ENCODE measurements at places on chromosomes 2 and 18. TPM values are rescaled to one million over a fixed set of nuclear protein-coding genes. Genes with fewer than 3 reads are reported as not detected.

- DNase-seq = no peak
These were observed 1.7 kb downstream of the EML4 start for GRCh38 chr2:42170619-42171395.

- no peak for DNase-seq
These were observed 298.0 kb downstream of the ZNF407 start for GRCh38 chr18:74895686-74896085.

- no peak for DNase-seq
These were observed 328.5 kb upstream of the ZEB2 start for GRCh38 chr2:144848423-144848822.

- DNase-seq = no peak
These were observed 51.0 kb upstream of the KCNG2 start for GRCh38 chr18:79746730-79747129.

DNA sequence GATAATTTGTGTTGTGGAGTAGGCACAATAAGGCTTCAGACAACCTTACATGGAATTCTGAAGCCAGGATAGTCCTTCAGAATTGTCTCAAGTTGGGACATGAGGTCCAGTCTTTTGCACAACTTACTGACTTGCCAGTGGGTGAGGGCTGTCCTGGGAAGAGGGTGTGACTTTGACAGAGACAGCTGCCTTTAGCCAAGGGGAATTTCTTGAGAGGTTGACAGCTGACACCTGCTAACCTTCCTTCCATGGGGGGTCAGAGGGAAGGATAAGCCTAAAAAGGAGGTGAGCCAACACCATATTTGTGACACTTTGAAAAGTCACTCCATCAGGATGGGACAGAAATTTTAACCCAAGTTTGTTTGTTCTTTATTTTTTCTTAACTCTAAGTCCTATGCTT, 907.8 kb upstream of the CRIM1 start:
- DNase-seq = no peak

GRCh38 chr2:61055557-61055956, 10.1 kb upstream of the SANBR start:
- no peak for DNase-seq

Gene ACKR3
- 0.73 TPM for total RNA-seq

Gene FSHR
- total RNA-seq = not detected

Gene WNT6
- total RNA-seq = not detected

Data from H1 (cell line).